Substantia nigra (tissue), 51 donors: ENCODE measurements at places on chromosomes 16 and 17.

DNA sequence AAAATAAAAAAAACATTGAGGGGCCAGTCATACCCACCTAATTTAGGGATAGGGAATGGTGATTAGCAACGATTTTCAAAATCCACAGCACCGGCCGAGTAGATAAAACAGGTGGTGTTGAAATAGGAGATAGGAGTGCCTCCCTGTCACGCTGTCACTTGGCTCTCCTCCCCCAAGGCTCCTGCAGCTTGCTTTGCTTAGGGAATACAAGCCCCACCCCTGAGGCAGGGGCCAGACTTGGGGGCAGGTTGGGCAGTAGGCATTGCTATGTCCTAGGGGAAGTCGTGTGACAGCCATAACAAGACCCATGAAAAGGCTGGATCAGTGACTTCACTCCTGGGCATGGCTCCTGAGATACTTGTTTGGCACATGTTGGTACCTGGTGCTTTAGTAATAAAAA, 25.8 kb downstream of the POLR2A start:
- DNase-seq, result no peak

GRCh38 chr16:578870-579405, 9.2 kb downstream of the PIGQ start:
- peak; percentile 48 for DNase-seq

- DNase-seq, result no peak
These were observed 36.4 kb downstream of the SLC7A5 start for GRCh38 chr16:87832741-87833502.

GRCh38 chr16:56673921-56674320, 4.3 kb downstream of the MT1H start:
- DNase-seq, result no peak
